Mammary epithelial cell (primary cell): ENCODE measurements at places on chromosomes 13 and 19.

- DNase-seq = no peak
Measured at GRCh38 chr19:5339198-5339949, 1.2 kb downstream of the PTPRS start.

GRCh38 chr19:4149518-4150288, 3.7 kb upstream of the CREB3L3 start:
- no peak for DNase-seq

DNA sequence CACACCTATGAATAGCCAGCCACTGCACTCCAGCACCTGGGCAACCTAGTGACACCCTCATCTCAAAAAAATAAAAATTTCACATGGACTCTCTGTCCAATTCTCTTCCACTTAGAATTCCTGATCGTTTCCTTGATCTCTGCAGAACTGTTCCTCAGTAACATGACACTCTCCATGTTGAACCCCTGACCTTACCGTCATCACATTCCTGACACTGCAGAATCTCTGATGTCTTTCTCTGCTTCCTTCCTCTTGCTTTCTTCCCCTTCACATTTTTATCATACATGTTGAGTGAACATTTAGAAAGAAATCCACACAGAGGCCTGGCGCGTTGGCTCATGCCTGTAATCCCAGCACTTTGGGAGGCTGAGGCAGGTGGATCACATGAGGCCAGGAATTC, 15.0 kb downstream of the ZNF114 start:
- DNase-seq = no peak

DNA sequence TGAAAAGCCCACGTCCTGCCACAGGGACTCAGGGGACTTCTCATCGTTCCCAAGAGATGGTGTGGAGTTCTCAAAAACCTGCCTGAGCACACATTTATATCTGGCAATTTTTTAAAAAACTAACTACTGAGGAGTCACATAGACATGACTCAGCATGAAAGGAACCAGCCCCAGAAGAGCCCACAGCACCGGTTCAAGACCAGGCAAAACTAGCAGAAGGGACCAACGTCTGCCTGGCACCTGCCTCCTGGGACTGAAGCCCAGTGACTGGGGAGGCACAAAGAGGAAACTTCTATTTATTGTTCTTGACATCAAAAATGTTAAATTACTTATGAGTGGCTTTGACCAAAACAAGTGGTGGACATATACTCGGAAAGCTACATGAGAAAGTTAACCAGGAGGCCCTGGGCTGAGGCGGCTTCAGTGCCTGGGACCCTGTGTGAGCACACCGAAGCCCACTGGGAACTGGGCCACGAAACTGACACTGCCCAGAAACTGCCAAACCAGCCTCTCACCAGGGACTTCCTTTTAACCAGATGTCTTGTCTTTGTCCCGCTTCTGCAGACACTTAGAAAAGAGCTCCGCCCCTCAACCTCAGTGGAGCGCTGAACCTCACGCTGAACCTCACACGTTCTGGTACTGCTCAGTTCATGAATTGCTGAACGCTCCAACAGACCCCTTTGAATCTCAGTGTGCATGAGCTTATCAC, 25.7 kb downstream of the C13orf46 start:
- DNase-seq = no peak

DNA sequence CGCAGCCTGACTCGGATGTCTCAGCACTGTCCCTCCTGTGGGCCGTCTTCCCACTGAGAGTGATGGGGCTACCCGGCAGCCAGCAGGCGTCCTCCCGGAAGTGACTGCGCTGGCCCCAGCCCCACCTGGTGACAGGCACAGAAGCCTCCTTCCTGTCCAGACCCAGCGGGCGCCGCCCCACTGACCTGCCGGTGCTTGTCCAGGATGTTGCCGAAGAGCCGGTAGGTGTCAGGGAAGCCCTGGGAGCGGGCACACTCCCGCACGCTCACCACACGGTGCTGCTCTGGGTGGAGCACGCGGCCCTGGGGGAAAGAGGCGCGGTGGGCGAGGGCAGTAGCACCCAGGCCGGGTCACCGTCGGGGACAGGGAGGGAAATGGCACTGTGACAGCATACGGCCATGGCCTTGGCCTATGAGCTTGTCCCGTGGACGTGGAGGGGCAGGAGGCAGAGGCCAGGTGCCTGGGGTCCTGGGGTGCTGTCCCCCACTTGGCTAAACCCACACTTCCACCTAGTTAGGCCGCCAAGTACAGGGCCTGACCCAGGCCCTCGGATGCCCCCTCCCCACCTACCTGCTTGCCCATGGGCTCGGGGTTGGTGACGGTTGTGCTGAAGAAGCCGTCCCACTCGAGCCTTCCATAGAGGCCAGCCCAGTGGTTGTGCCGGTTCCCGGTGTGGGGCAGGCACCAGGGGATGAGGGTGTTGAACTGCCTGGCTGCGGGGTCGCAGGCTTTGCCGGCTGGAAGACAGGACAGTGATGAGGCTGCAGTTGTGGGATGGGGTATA, 16.0 kb upstream of the EIF3G start:
- DNase-seq = peak; percentile 67

- no peak for DNase-seq
Measured at GRCh38 chr19:48826606-48827020, 9.7 kb downstream of the HSD17B14 start.

- DNase-seq = peak; percentile 27
Measured at GRCh38 chr13:24905242-24905641, 141.3 kb downstream of the RNF17 start.

DNA sequence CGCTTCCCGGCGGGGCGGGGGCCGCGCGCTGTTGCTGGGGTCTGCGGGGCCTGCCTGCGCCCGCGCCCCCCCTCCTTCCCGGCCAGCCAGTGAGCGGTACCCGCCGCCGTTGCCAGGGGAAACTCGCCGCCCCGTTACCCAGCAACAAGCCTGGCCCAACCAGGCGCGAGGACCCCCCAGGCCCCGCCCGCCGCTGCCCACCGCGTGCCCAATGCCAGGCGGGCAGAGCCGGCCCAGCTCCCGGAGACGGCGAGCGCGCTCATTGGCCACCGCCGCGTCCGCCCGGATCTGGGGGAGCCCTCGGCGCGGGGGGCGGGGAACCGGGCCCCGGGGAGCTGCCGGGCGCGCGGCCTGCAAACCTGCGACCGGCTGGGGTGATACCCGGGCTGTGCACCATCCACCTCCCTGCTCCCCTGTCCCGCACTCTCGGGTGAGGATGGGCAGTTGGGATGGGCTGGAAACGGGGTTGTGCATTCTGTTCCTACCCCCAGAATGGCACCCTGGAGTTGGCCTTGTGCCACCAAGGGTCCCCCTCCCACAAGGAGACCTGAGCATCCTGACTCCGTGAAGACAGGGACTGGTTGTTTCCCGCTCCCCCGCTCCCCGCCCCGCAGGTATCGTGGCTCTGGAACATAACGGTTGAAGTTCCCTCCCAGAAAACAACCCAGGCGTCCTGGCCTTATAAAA, 8.8 kb upstream of the BBC3 start:
- DNase-seq = peak; percentile 25

DNA sequence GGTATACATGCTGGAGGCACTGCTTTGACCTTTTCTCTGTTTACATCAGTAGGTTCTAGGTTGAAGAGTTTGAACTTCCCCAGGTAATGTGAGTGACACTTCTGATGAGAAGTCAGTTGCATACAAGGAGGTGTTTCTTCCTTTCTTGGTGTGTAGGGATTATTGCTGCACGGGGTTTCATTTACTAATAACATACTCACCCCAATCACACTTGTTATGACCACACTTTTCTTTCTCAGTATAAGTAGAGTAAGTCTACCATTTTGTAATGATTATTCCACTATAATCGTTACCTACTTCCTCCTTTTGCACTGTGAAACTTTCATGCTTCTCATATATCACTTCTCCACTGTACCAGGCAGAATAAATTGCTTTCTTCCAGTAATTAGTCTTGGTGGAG, 138.0 kb downstream of the TNFSF13B start:
- DNase-seq = no peak

DNA sequence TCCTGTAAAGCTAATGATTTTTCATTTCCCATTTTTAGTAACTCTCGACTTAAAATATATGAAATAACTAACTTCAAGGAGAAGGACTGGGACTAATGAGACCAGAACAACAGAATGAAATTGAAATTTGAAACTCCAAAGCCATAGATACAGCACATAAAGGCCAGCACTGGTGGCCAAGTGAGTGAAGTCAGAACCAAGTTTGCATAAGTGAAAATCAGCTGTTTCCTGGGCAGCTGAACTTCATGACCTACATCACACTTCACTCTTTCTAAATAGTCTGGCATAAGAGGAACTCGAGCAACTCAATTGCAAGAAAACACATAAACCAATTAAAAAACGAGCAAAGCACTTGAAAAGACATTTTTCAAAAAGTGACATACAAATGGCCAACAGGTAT, 84.5 kb downstream of the DCLK1 start:
- no peak for DNase-seq

DNA sequence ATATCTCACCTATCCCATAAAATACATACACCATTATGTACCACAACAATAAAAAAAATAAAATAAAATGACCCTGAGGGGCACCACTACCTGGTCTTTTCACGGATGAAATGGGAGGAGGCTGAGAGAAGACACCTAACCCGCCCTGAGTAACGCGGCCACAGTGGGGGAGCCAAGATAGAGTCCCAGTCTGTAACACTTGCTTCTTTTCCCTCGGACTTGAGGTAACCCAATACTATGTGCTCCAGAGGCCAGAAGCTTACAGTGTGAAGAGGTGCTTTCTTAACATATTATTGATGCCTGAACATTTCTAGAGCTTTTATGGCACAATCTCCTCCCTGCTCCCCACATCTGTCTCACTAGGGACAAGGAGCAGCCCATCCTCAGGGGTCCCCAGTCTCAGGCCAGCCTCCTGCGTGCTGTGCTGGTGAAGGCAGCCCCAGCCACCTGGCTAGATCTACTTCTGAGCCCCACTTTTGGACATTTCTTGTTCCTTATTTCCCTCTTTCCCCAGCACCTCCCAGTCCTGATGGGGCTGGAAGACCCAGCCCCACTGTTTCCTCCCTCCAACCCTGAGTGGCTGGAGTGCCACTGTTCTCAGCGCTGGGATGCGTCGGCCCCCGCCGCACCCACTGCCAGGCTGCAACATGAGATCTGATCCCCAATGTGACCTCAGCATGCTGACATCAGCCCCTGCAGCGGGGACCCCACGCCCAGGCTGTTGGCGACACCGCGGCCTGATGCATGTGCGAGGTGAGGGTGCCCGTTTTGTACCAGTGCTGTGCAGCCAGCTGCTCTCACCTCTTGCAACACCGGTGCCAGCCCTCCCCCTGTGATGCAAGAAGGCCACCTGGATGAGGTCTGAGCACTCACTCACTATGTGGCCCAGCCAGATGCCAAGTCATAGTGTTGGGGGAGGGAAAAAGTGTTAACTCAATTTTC, 143.3 kb downstream of the DCLK1 start:
- DNase-seq = no peak

DNA sequence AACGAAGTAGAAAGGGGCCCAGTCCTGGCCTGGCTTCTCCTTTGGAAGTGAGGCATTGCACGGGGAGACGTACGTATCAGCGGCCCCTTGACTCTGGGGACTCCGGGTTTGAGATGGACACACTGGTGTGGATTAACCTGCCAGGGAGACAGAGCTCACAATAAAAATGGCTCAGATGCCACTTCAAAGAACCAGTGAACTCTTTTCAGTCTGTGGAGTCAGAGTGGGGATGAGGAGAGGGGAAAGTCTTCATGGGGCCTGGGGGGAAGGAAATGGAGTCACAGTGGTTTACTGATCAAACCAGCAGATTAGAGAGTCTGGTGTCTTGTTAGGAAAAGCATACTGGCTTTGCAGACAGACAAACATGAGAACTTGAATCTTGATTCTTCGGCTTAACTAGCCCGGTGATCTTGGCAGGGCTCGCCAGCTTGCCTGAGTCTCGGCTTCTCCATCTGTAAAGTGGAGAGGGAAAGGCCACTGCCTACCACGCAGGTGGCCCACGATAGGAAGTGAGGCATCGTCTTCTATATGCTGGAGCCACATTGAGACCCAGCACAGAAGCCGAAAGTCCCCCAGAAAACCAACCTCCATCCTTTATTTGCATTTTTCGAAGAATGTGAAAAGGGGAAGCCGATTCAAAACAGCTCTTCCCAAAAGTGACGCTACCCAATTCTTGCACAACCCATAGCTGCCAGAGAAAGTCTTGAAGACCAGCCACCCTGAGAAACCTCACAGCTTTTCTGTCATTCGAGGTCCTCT, at the start of gene FFAR1:
FFAR1 (plus strand) TSS at position 732 of the 759 bp plus-strand sequence. CDS start 3,650 bp downstream, outside the sequence.
- no peak for DNase-seq

- no peak for DNase-seq
Measured at GRCh38 chr13:67466569-67466968, 236.4 kb upstream of the PCDH9 start.

DNA sequence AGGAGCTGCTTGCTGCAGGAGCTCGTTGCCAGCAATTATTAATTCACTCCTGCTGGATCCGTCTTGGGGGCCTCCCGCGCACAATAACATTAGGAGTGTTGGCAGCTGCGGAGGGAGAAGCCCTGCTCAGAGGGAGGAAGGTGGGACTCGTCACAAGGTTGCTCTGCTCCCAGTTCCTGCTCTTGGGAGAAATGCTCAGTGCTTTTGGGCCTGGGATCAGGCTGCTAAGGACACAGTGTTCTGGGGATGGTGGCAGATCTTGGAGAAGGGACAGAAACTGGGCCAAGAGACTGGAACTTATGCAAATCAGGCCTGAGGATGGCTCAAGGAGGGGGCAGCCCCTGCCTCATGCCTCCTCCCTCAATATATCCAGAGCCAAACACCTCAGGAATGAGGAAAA, 78.9 kb upstream of the OLFM4 start:
- no peak for DNase-seq

DNA sequence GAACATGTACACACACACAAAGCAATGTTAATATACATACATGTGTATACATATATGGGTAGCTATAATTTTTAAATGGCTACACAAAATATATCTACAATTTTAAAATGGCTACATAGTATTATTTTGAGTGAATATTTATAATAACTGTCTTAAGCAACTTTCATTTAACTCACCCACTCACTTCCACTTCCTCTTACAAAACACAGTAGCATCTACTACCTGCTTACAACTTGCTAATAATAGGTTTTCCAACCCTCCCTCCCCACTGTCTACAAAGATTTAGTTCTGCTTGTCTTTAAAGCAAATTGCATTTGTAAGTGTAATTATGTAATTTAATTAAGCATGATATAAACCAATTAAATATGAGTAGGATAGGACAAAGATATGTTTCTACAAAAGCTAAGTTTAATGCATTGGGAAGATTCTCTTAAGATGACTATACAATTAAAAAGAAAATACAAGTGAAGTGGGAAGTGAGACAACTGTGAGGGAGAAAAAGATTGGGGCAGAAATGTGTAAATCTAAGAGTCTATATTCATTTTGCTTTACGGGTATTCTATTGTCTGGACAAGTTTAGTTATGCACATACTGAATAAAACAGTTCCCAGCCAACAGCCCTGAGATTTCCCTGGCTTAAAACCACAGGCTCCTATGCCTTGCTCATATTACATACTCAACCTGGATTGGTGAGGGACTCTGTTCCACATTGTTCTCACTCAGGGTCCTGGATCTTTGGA, 583.1 kb downstream of the EFNB2 start:
- no peak for DNase-seq

- DNase-seq = no peak
Measured at GRCh38 chr13:37450276-37450675, 148.3 kb downstream of the POSTN start.
